ENCODE measurements at places on chromosomes 12 and 14. TPM values are rescaled to one million over a fixed set of nuclear protein-coding genes. Genes with fewer than 3 reads are reported as not detected.

EPS8 gene
- 29.4 TPM for total RNA-seq

DNA sequence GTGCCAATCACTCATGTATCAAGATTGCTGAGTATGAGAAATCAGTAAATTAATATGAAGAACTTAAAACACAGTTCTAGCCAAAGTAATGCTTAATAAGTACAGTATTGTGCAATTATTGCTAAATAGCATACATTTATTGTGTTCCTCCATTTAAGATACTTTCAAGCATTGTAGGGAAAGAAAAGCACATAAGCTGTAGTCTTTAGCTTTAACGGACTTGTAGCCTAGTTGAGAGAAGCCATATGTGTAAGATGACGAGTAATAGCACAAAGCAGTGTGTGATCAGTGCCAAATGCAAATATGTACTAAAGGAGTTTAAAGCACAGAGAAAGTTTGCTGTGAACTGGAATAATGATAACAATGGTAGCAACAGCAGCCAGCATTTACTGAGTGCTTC lies 38.1 kb downstream of the ETV6 start:
- H3K27me3 ChIP-seq, result no peaks in the 10 kb centered on the region
- no peak overlapping the region for H3K27ac ChIP-seq
- no peak overlapping the region for H3K4me3 ChIP-seq
- H3K4me1 ChIP-seq, result peaks cover 38% of the 10 kb centered on the region
- 0 out of 2 replicates have a peak, but pooled peaks cover 3% of the 10 kb centered on the region for H3K36me3 ChIP-seq

DNA sequence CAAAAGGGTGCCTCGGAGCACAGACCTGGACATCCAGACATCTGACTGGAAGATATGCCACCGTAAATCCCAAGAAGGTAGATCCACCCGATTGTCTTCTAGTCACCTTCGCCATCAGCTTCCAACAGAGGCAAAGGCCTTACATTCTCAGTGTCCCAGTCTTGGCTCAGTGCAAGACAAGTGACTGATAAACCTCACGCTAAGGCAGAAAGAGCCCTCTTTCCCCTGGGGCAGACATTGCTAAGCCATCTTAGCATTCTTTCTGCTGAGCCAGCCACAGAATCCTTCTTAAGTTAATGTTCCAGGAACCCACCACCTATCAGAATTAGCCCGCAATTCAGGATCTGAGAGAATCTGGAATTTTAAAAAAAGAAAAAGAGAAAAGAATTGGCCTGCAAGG lies 4.3 kb upstream of the PLEKHG6 start:
- no peaks in the 10 kb centered on the region for H3K4me1 ChIP-seq
- no peak for DNase-seq
- no peaks in the 10 kb centered on the region for H3K36me3 ChIP-seq
- H3K4me3 ChIP-seq, result no peak overlapping the region

DNA sequence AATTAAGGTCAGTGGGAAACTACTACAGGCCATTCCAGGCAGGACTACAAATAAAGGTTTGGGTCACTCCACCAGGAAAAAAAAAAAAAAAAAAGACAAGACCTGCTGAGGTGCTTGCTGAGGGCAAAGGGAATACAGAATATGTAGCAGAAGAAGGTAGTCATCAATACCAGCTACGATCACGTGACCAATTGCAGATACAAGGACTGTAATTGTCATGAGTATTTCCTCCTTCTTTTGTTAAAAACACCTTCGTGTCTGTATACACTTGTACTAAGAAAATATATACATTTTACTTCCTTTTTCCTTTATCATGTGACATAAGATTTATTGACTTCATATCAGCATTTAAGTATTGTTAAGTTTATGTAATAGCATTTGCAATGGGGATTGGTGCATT lies 19.2 kb downstream of the GYS2 start:
- H3K4me1 ChIP-seq, result no peaks in the 10 kb centered on the region
- DNase-seq, result no peak
- H3K4me3 ChIP-seq, result no peak overlapping the region
- no peak overlapping the region for H3K27ac ChIP-seq
- no peaks in the 10 kb centered on the region for H3K36me3 ChIP-seq

GRCh38 chr12:94718114-94718513 lies 67.8 kb upstream of the TMCC3 start:
- no peaks in the 10 kb centered on the region for H3K4me1 ChIP-seq
- DNase-seq, result no peak
- H3K36me3 ChIP-seq, result no peaks in the 10 kb centered on the region
- no peak overlapping the region for H3K27ac ChIP-seq
- H3K4me3 ChIP-seq, result no peak overlapping the region
- H3K27me3 ChIP-seq, result no peaks in the 10 kb centered on the region

GRCh38 chr14:100374876-100375265 lies 51.7 kb downstream of the SLC25A47 start:
- DNase-seq, result no peak
- H3K27ac ChIP-seq, result peak overlapping the region; percentile 91
- no peaks in the 10 kb centered on the region for H3K27me3 ChIP-seq
- H3K4me1 ChIP-seq, result peaks cover 28% of the 10 kb centered on the region
- H3K4me3 ChIP-seq, result peak overlapping the region; percentile 63
- H3K36me3 ChIP-seq, result peaks cover 31% of the 10 kb centered on the region

DNA sequence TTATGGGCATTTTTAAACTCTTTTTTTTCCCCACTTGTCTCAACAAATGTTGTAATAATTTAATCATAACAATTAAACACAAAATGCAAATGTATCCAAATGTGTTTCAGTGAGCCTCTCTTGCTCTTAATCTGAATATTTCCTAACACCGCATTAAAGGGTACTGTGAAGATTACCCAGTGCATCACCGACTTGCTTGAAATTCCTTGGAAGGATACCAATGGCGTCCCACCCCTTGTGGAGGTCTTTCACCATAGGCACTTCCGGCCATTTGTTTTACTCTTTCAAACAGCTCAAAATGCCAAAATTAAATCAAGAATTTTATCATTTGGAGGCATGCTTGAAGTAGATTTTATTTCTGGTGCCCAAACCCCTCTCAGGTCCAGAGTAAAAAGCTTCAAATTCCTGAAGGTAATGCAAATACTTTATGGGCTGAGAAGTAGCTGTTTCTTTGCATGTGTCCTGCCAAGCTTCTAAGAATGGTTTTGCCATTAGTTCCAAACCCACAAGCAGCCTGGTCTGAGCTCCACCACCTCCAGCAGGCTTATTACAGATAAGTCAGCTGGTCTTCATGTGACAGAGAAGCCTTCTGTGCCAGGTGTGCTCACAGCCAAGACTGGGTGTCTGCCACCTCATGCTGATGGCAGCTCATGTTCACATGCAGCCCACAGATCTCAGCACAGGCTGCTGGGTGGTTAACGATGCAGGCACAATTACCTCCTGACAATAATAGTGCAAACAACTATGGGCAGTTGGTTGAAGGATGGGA lies 16.4 kb upstream of the NUDT4 start:
- H3K36me3 ChIP-seq, result no peaks in the 10 kb centered on the region
- no peaks in the 10 kb centered on the region for H3K27me3 ChIP-seq
- no peak overlapping the region for H3K4me3 ChIP-seq
- H3K27ac ChIP-seq, result no peak overlapping the region

GRCh38 chr12:619346-619745 lies 43.9 kb downstream of the NINJ2 start:
- no peak overlapping the region for H3K27ac ChIP-seq
- H3K36me3 ChIP-seq, result no peaks in the 10 kb centered on the region
- no peak overlapping the region for H3K4me3 ChIP-seq
- no peaks in the 10 kb centered on the region for H3K4me1 ChIP-seq
- no peak for DNase-seq

IAPP gene
- not detected for total RNA-seq

DNA sequence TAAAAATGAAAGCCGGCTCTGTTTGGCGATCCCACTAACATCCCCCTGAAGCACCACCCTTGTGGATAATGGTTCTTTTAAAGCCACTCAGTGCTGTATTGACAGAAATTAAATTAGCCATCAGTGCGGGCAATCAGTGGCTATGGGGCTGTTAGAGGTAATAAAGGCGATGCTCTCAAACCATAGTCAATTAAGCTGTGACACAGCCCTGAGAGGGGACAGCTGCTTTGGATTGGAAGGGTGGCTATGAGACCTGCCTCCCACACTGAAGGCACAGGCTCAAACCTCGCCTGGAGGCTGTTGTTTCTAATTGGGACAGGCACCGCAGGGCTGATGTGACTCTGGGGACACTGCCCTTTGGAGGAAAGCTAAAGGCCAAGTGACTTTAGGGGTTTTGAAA lies 562.2 kb downstream of the VRK1 start:
- H3K4me3 ChIP-seq, result no peak overlapping the region
- H3K36me3 ChIP-seq, result no peaks in the 10 kb centered on the region
- H3K4me1 ChIP-seq, result no peaks in the 10 kb centered on the region
- DNase-seq, result no peak
- no peaks in the 10 kb centered on the region for H3K27me3 ChIP-seq

DNA sequence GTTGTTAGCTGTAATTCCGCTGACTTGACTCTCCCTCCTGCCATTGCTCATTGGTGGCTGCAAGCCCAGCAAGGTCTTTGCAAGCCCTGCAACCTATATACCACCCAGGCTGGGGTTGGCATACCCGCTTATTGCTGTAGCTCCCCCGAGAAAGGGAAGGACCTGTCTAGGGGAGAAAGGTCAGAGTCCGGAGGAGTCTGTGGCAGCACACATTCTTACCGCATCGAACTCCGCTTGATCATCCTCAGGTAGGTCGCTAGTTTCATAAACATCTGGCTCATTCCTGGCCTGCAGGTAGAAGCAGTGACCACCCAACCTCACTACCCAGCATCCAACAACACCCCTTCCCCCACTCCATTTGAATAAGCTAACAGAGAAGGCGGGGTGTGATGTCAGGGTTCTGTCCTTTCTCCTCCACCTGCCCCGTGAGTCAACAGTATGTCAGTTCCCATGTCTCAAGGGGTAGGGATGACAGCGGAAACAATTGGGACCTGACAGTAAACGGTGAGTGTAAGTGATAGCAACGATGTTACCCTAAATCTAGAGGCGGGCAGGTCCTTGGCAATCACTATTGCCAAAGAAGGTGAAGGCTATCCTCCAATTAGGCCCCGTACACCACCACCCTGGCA lies 1.1 kb downstream of the DCTN2 start:
- peaks cover 43% of the 10 kb centered on the region for H3K4me1 ChIP-seq
- H3K4me3 ChIP-seq, result peak overlapping the region; percentile 73
- peak overlapping the region; percentile 84 for H3K27ac ChIP-seq
- no peak for DNase-seq

NGB gene
- not detected for total RNA-seq

DNA sequence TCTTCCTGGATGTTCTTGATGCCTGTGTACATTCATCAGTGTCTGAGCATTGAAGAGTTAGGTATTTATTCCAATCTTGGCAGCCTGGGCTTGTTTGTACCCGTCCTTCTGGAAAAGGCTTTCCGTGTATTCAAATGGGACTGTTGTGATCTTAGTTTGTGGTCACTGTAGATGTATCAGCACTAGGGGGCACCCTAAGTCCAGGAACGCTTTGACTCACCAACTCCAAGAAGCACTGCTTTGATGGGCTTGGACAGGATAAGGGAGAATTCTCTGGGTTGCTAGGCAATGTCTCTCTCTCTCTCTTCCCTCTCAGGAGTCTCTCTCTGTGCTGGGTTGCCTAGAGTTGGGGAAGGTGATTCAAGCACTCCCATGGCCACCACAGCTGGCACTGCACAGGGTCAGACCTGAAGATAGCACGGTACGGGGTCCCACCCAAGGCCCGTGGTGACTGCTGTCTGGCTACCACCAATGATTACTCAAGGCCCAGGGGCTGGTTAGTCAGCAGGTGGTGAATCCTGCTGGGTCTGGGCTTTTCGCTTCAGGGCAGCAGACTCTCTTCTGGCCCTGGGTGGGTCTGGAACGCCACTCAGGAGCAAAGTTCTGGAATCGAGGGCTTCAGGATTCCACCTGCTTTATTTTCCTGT lies 211.1 kb upstream of the RGS6 start:
- H3K4me3 ChIP-seq, result no peak overlapping the region
- H3K4me1 ChIP-seq, result no peaks in the 10 kb centered on the region

DNA sequence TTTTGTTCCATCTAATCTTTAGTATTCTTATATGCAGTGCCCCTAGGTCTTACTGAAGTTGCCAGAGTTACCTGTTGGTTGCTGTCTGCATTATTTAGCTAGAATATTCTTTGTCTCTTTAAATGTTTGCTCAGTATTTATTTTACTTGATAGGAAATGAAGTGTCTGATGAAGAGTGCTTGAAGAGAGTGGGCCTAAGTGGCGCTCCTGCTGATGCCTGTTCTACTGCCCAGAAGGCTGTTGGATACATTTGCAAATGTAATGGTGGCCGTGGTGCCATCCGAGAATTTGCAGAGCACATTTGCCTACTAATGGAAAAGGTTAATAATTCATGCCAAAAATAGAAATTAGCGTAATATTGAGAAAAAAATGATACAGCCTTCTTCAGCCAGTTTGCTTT lies 18.9 kb downstream of the CMAS start:
- H3K27me3 ChIP-seq, result no peaks in the 10 kb centered on the region
- H3K4me1 ChIP-seq, result no peaks in the 10 kb centered on the region
- H3K4me3 ChIP-seq, result no peak overlapping the region
- no peak overlapping the region for H3K27ac ChIP-seq

- H3K4me3 ChIP-seq, result no peak overlapping the region
- no peaks in the 10 kb centered on the region for H3K27me3 ChIP-seq
- H3K36me3 ChIP-seq, result no peaks in the 10 kb centered on the region
- DNase-seq, result peak; percentile 74
- H3K27ac ChIP-seq, result peak overlapping the region; percentile 79
Observed at GRCh38 chr12:105967038-105967776, 171.5 kb downstream of the NUAK1 start.
